ENCODE measurements at places on chromosomes 7 and 10.

DNA sequence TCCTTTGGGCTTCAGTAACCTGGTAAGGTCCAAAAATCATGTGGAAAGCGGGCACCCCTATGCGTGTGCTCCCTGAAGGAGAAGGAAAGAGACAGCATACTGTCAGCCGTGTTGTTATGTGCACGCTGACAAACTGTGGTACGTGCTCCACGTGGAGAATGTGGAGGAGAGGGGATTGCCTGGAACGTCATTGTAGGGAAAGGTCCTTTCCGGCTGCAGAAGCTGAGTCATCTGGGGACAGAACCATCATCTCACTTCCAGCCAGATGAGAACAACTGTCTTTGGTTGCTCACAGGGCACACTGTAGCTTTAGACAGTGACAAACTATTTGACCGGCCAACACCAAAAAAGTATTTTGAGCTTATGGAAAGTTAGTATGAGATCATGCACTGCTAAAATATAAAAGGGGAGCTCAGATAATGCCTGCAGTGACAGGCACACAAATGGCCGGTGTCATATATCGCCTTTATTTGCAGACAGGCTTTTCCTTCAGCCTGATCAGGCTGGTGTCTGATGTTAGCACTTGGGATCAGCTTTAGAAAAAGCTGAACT is 38.8 kb upstream of the GRB10 start:
- DNase-seq = no peak

DNA sequence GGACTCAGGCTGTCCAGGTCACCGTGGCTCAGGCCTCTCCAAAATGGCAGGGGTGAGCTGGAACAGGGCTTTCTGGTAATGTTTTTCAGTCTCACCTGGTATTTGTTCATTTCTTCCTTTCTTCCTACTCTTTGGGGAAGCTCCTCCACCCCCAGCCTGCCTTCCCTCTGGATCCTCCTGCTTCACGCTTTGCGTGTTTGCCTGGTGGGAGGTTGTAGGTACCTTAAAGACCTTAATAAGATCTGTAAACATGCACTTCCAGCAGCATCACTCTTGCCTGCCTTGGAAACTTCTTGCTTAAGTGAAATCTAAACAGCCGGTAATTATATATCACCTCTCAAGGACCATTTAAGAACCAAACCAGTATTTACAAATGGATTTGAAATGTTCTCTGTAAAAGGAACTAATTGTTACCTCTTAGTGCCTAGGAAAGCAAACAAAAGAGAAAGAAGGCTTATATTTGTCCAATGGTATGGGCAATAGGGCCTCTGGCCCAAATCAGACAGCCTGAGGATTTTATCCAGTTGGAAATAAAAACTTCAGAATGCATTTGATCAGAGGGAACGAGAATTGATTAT is 339.9 kb downstream of the CCSER2 start:
- no peak for DNase-seq

GRCh38 chr7:133511252-133511651 is 258.4 kb downstream of the EXOC4 start:
- no peak for DNase-seq

DNA sequence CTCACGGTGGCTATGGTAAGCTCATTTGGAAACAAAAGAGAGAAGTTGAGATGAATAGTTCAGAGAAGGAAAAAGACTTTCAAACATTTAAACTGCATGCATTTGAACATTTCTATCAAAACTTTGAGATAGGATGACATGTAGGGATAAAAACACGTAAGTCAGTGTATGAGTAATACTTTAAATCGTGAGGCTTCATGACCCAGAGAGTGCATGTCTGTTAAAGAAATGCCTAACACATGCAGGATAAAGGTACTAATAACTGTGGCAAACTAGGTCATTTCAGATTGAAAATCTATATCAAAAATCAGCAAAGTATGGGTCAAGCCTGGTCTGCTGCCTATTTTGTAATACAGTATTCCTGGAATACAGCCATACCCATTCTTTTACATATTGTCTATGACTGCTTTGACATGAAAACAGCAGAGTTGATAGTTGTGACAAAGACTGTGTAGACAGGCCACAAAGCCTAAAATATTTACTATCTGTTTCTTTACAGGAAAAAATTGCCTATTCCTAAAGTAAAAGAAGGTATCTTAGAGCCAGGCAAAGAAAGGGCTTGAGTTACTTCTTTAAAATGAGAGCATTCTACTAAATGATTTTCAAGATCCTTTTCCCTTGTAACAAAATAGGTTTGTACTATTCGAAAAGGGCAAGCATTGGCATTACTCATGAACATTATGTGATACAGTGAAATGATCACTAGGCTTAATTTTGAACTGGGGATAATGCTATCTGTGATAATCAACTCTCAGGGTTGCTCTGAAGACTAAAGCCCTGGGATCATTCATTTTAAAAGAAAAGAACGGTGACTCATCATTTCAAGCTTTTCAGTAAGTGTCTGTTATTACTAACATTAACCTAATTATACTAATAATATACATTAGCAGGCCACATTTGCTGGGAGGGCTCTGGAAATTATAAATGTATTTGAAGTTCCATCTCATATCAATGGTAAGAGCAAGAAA is 185.9 kb downstream of the CRPPA start:
- DNase-seq = no peak

DNA sequence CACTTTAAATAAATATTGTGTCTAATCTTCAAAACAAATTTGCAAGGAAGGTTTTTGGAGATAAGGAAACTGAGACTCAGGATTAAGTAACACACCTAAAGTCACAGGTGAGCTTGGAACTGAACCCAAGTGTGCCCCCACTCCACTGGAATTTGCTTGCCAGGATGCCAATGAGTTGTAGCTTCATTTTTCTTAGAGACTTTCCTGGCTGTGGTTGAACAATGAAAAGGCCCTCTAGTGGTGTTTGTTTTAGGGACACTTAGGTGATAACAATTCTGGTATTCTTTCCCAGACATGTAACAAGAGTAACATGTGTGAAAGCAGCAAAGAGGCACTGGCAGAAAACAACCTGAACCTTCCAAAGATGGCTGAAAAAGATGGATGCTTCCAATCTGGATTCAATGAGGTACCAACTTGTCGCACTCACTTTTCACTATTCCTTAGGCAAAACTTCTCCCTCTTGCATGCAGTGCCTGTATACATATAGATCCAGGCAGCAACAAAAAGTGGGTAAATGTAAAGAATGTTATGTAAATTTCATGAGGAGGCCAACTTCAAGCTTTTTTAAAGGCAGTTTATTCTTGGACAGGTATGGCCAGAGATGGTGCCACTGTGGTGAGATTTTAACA is 1.5 kb downstream of the IL6 start:
- DNase-seq = no peak

DNA sequence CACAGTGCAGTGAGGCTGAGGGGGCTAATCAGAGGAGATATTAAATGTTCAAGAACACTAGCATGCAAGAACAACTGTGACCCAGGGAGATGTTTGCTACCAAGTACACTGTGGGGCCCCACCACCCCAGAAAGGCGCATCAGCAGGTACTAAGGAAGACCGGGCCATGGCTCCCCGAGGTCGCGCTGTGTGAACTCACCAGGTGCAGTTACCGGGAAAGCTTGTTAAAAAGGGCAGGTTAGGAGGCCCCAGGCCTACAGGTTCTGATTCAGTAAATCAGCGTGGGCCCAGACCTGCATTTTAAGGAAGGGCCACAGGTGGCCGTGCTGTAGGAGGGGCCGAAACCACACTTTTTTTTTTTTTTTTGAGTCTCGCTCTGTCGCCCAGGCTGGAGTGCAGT is 54.6 kb downstream of the TMEM209 start:
- DNase-seq = no peak

- DNase-seq = no peak
Observed at GRCh38 chr10:6382081-6382480, 179.3 kb downstream of the PFKFB3 start.

Measured in cerebellar nuclear complex (tissue), 1 donor.